ENCODE measurements at places on chromosomes 7 and 10.
A peak's percentile ranks its signal among the peaks of the same experiment; 100 is the strongest.

- DNase-seq, result no peak
Observed at GRCh38 chr10:32234471-32234870, 112.5 kb downstream of the EPC1 start.

- DNase-seq, result no peak
Observed at GRCh38 chr10:107490389-107490788, 325.9 kb upstream of the SORCS1 start.

DNA sequence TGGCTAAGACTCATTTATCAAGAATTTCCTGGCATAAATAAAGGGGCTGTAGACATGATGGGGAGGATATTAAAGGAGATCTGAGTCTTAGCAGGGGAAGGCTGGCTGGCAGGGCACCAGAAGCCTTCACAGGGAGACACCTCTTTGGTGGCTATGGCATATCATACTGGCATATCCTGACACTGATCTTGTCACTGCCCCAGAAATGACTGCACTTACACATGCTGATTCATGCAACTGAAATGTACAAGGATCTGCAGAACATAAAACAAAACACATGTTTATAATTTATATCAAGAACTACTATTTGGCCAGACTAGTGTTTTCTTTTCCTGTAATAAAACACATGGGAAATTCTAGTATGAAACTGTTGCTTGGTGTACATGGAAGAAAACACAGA lies 5.5 kb upstream of the LIPN start:
- DNase-seq, result peak; percentile 59

- DNase-seq, result no peak
Observed at GRCh38 chr10:34183016-34183796, 631.9 kb downstream of the PARD3 start.

GRCh38 chr7:50530766-50531165 lies 34.4 kb downstream of the DDC start:
- no peak for DNase-seq

- no peak for DNase-seq
Observed at GRCh38 chr10:68560186-68560942, at the start of gene TET1. TSS of gene TET1 (plus strand) at chr10:68560337. CDS start at chr10:68572339, 12,002 bp downstream.

- no peak for DNase-seq
Observed at GRCh38 chr10:89887406-89887805, 186.0 kb downstream of the KIF20B start.

GRCh38 chr10:31554556-31554955 lies 235.5 kb downstream of the ZEB1 start:
- no peak for DNase-seq

DNA sequence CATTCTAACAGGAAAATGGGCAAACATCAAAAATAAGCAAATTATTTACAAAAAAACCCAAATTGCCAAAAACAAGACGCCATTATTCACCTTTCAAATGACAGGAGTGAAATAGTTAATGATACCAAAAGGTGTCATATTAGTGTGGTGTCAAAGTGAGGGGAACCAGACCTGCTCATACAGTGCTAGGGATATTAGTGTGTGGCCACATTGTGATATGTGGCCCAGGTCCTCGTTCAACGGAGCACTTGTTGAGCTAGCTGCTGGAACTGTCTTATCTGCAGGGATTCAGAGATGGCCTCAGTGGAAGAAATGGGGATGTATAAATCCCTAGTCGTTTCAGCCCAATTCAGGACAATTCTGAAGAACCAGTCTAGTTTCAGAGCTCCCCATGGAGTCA lies 41.2 kb downstream of the GPR85 start:
- DNase-seq, result no peak
